ENCODE measurements at places on chromosomes 6 and 20.

DNA sequence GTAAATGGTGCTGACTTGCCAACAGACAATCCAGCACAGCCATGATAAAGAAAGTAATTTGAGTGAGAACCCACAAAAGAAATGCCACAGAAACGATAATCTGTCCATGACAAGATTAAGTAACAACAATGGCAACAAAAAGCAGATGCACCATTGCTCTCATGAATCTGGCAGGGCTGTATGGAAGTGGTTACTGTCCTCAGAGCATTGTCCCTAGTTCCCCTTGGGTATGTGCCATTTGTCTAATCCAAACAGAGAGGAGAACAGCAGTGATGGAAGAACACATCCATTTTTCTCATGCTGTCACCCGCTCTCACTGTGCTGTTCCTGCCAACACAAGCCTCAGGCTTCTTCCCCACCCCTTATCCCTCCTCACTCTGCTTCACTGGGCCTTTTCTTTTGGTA, 65.8 kb downstream of the REV3L start:
- no peak for DNase-seq

DNA sequence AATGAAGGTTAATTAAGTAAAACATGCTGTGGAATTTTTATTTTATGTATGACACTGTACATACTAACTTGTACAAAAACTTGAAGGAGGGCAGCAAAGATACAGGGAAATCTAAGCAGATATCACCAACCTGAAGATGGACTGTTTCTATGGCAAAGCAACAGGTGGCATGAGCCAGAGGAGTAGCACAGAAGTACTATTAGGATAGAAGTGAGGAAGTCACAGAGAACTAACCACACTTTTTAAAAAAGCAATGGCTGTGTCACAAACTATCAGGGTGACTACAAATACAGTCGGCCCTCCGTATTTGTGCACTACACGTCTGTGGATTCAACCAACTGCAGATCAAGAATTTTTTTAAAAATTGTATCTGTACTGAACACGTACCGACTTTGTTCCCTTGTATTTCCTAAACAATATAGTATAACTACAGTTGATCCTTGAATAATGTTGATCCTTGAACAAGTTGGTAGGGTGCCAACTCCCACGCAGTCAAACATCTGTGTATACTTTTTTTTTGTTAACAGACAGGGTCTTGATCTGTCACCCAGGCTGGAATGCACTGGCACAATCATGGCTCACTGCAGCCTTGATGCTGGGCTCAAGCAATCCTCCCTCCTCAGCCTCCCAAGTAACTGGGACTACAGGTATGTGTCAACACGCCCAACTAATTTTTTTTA, 61.0 kb downstream of the NUDT3 start:
- DNase-seq: no peak

GRCh38 chr6:24827162-24827561, 28.4 kb upstream of the ARMH2 start:
- DNase-seq: no peak

- no peak for DNase-seq
Measured at GRCh38 chr6:154070657-154071056, 31.6 kb downstream of the OPRM1 start.

DNA sequence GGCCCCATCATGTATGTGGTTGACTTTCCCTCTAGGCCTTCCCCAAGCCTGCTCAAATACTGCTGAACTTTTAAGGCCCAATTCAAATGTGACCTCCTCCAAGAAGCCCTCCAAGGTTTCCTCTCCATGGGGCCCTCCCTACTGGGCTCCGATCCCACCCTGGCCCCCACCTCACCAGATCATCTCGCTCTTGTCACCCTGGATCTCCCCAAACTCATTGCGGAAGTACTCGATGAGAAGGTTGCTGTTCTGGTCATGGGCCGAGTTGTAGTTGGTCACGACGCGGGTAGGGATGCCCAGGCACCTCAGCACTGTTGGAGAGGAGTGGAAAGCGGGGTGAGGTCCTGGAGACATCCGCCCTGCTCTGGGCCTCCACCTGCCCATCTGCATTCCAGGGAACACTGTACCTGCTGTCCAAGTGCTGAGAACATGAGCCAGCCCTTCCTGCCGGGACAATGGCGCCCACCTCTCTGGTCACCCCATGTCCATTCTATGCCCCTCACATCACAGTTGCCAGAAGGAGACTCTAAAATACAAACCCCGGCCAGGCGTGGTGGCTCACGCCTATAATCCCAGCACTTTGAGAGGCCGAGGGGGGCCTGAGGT, 23.1 kb downstream of the TGM2 start:
- DNase-seq: no peak

DNA sequence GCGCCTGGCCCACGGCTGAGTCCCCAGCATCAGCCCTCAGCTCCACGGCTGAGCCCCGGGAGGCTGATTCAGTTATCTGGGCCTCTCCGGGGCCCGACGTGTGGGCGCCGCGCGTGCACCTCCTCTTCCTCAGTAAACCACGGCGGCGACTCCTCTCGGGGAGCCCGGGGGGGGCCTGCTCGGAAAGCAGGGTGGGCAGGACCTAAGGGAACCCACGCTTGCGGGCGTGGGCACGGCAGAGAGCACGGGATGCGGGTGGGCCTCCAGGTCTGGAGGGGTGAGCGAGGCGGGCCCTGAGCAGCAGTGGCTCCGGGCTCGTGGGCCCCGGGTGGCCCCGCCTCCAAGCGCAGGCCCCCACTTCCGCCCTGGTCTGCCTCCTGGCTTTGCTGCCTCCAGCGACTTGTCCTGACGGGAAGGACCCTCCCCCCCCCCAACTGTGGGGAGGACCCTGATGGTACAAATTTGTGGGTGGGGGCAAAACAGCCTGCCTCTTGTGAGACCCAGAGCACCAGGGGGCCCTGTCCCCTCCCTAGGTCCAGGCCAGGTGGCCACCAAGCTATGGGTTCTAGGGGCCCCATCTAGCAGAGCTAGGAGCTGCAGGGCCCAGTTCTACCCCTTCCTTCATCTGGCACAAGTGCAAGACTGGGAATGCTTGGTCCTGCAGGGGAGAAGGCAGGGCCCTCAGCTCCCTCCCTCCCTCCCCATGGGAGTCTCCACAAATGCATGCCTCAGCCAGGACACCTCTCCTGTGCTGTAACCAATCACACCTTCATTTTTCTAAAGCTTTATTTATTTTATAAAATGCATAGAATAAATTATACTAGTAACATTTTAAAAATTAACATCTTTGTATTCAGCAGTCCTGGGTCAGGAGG, 16.9 kb downstream of the UCKL1 start:
- no peak for DNase-seq

GRCh38 chr6:155132617-155133016, 131.2 kb upstream of the CLDN20 start:
- DNase-seq: no peak

GRCh38 chr20:8082989-8083388, 49.1 kb upstream of the PLCB1 start:
- DNase-seq: no peak

DNA sequence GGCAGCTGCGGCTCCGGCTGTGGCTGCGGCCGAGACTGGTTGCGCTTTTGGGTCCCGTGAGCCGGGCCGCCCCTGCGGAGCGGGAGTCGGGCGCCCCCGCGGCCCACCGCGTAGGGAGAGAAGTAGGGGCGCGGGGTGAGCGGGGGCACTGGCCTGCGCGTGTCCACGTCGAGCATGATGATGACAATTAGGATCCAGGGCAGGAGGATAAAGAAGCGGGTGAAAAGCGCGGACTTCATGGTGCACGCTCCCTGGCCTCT, 739 bp downstream of the B3GAT2 start:
- DNase-seq: no peak

DNA sequence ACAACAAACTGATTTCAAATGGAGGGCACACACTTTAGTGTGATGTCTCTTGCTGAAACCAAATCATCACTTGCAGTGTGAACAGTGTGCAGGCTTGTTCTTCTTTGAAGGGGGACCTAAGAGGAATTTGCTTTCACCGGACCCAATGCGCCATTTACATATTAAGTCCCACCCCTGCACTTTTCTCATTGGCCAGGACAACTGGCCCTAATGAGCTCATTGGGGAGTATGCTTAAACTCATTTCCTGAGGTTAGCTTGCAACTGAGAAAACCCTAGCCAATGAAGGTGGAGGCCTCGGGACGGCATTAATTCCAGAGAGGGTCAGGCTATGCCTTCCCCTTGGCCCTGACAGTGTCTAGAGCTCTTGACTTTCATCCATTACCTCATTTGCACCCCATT, 58.7 kb downstream of the VEGFA start:
- no peak for DNase-seq

GRCh38 chr6:170006071-170006899, 254.9 kb downstream of the ERMARD start:
- no peak for DNase-seq

DNA sequence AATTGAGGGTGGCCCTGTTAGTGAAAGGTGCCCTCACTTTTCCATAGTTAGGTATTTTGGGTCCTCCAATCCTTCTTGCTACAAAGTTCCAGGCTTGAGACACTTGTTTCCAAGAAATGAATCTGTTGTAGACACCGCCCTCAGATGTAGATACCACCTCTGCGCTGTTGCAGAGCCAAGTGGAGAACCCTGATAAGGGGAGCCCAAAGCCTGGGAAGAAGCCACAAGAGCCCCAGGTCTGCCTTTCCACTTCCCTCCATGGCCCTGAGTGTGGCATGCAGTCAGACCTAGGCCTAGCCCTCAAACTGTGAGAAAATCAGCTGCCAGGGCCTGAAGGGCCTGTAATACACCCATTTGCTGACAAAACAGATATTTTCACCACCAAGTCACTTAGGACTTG, 37.1 kb downstream of the DTD1 start:
- no peak for DNase-seq

- no peak for DNase-seq
Measured at GRCh38 chr20:34066476-34067090, 45.5 kb downstream of the EIF2S2 start.

DNA sequence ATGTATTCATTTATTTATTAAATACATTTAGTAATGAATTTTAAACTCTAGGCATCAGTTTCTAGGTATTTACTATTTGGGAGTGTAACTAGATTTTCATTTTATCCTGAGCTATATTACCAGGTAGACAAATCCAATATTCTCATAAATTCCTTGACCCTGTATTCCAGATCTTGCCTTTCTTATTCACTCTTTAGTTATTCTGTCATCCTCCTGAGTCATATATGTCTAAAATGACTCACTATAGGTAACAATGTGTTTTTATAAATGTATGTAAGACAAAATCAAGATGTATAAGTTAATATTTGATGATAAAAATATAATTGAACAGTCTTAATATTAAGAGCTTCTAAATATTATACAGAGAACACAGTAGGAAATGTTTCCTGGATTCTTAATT, 642.1 kb upstream of the NRSN1 start:
- DNase-seq: no peak

- DNase-seq: no peak
Measured at GRCh38 chr6:44028789-44029310, 98.4 kb downstream of the MRPL14 start.

- no peak for DNase-seq
Measured at GRCh38 chr6:90256698-90257485, 39.8 kb downstream of the BACH2 start.

GRCh38 chr20:46368902-46369268, 37.5 kb downstream of the ELMO2 start:
- DNase-seq: no peak

GRCh38 chr6:17871189-17871519, 116.3 kb downstream of the KIF13A start:
- no peak for DNase-seq

GRCh38 chr6:28000351-28001045, 43.5 kb downstream of the OR2B6 start:
- no peak for DNase-seq

DNA sequence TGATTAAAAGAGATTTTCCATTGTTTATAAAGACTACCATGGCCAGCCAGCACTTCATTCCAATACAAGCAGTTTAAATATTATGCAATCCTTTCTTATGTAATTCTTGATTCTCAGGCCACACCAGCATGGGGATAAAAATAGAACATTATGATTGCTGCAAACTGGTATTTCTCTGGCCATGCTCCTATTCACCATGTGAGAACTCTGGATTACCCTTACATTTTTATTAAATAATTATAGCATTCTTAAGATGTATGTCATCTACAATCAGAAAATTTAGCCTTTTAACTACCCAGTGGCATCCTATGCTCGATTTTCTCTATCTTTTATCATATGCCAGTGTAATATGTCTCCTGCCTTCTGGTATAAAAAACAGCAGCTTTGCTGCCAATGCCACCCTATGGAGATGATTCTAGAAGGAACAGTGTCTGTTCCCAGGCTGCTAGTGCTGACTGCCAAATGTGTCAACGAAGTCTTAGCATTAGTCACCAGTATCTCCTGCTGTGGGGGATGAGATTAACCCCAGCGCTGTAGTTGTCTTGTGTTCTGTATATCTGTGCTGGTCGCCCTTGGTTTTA, 501.4 kb downstream of the BCKDHB start:
- no peak for DNase-seq

DNA sequence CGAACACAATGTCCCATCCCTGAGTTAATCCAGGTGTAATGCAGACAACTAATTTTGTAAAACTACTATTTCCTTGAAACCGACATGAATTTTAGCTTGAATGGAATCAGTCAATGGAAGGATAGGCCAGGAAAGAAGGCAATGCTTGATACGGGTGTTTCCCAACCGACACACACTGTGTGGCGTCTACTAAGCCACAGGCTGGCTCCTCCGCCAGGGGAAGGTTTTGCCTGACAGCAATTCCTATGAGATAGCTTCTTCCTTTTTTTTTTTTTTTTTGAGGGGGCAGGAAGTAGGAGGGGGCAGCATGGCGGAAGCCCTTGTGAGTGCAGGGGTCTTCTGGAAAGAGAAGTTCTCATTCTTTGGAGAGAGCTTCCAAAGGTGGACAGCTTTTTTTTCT, 12.0 kb upstream of the LAMA4 start:
- peak; percentile 34 for DNase-seq

GRCh38 chr20:10466855-10467254, 31.8 kb downstream of the SLX4IP start:
- DNase-seq: no peak

DNA sequence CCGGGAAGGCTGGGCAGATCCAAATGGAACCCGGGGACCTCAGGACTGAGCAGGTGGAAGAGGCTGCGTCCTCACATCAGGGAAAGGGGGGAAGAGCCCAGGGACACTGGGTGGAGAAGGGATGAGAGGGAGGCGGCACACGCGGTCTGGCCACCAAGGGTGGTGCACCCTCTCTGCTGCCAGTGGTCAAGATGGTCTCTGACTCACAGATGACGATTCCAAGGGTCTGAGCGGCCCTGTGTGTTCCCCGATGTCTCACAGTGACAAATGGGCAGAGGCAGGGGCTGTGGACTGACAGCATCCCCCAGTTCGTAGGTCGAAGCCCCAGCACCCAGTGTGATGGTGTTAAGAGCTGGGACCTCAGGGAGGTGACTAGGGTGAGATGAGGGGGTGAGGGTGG, 32.1 kb downstream of the SLCO4A1 start:
- no peak for DNase-seq

DNA sequence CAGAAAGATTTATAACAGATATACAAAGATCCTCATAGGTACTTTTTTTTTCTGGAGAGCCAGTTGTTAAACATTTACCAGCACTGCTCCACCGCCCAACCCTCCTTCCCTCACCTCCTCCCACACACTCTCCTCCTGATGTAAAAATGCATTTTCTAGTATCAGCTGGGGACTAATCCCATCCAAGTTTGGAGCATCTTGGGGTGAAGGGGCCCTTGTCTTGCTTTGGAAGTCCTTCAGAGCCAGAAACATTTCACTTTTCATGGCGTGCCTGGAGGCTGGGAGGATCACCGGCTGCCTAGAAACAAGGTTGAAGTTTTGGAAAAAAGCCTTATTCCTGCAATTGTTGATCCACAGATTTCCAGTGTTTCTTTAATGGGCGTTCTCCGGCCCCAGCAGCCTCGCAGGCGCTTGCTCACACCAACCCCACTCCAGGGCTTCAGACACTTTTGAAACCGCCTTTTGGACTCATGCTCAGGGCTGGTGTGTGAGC, 165.1 kb upstream of the AFDN start:
- DNase-seq: no peak

All from CMK (cell line).